Neural progenitor cell (in vitro differentiated cells): ENCODE measurements at places on chromosomes 5 and 9.

GRCh38 chr9:69785757-69786156 lies 25.9 kb upstream of the PTAR1 start:
- H3K4me3 ChIP-seq: no peak overlapping the region
- H3K36me3 ChIP-seq: no peaks in the 10 kb centered on the region
- no peaks in the 10 kb centered on the region for H3K4me1 ChIP-seq
- no peak overlapping the region for H3K27ac ChIP-seq
- DNase-seq: peak; percentile 31

- H3K4me1 ChIP-seq: no peaks in the 10 kb centered on the region
- no peak for DNase-seq
- H3K36me3 ChIP-seq: no peaks in the 10 kb centered on the region
- H3K27ac ChIP-seq: no peak overlapping the region
- no peak overlapping the region for H3K4me3 ChIP-seq
These were observed 47.7 kb upstream of the NTRK2 start for GRCh38 chr9:84621811-84622210.

DNA sequence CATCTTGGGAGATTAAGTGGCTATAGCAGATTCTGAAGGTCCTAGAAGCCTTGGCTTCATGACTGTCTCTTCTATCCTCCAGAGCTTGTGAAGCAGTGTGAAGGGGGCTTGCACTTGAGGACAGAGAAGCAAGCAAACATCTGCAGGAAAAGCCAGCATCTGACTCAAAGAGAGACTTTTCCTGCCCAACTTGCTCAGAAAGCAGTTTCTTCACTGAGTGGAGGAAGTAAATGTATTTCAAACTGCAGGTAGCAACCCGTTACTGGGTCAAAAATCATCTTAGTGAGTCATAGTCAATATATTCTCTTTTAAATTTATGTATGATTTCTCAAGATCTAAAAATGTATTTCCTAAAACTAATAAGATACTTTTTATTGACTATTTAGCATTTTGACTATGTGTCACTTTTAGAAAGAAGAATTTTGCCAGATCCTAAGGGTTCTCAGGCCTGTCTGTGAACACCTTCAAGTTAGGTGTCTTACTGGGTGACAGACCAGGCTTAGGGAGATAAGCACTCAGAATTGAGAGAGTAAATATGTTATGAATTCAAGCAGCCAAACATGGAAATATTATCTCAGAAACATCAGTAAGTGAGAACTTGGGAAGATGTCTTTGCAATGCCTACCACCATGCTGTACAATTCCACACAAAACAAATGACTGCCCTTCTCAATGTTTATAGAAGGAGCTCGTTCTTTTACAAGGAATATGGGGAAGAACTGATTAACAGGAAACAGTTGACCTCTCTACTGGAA lies 72.6 kb upstream of the DMAC1 start:
- no peak for DNase-seq
- H3K36me3 ChIP-seq: no peaks in the 10 kb centered on the region
- H3K27me3 ChIP-seq: no peaks in the 10 kb centered on the region
- no peaks in the 10 kb centered on the region for H3K4me1 ChIP-seq

GRCh38 chr5:1780614-1780930 lies 19.1 kb downstream of the MRPL36 start:
- DNase-seq: no peak
- no peak overlapping the region for H3K27ac ChIP-seq
- H3K4me1 ChIP-seq: peaks cover 4% of the 10 kb centered on the region
- no peaks in the 10 kb centered on the region for H3K36me3 ChIP-seq

GRCh38 chr5:115977988-115978387 lies 15.7 kb downstream of the LVRN start:
- no peaks in the 10 kb centered on the region for H3K27me3 ChIP-seq
- no peak for DNase-seq
- no peaks in the 10 kb centered on the region for H3K36me3 ChIP-seq
- H3K4me1 ChIP-seq: no peaks in the 10 kb centered on the region
- H3K27ac ChIP-seq: no peak overlapping the region

DNA sequence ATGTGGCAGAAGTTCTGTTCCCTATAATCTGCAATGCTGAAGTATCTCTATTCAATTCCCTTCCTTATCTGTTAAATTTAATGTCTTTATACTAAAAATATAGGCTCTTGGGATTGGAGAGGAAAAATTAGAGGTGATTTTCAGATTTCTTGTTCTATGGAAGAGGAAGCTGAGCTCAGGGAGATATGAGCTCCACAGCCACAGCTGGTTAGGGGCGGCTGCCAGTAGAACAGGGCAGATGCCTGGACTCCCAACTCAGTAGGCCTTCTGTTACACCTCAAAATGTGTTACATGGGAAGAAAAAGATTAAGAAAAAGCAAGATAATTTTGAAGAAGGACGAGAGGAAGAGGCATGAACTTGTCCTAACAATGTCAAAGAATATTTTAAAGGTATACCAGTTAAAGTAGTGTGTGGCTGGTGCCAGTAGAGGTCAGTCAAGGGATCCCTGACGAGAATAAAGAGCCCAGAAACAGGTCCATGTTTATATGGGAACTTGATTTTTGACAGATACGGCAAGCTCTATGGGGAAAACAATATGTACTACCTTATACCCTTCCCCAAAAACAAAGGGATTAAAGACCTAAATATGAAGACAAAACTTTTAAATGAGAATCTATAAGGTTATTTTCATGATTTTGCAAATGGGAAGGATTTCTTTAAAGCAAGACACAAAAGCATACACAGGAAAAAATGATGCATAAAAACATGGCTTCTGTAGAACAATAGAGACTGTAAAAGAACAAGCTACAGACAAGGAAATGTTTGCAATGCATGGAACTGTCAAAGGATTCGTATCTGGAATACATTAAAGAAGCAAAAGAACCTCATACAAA lies 28.7 kb downstream of the DNAJC21 start:
- H3K4me3 ChIP-seq: no peak overlapping the region
- peaks cover 6% of the 10 kb centered on the region for H3K36me3 ChIP-seq
- no peaks in the 10 kb centered on the region for H3K27me3 ChIP-seq
- DNase-seq: peak; percentile 46
- H3K27ac ChIP-seq: no peak overlapping the region
- H3K4me1 ChIP-seq: no peaks in the 10 kb centered on the region

- peaks cover 4% of the 10 kb centered on the region for H3K4me1 ChIP-seq
- DNase-seq: no peak
- no peaks in the 10 kb centered on the region for H3K36me3 ChIP-seq
- no peaks in the 10 kb centered on the region for H3K27me3 ChIP-seq
These were observed 203.3 kb downstream of the SLIT3 start for GRCh38 chr5:169097374-169098326.

- H3K27ac ChIP-seq: no peak overlapping the region
- no peaks in the 10 kb centered on the region for H3K27me3 ChIP-seq
- no peaks in the 10 kb centered on the region for H3K4me1 ChIP-seq
- no peak for DNase-seq
These were observed 134.6 kb upstream of the RANBP3L start for GRCh38 chr5:36436306-36436705.
